ENCODE measurements at places on chromosomes 12 and 14.

GRCh38 chr12:20259786-20260185, 108.6 kb upstream of the PDE3A start:
- DNase-seq: peak; percentile 32

GRCh38 chr14:65210118-65210821, 108.0 kb upstream of the MAX start:
- peak; percentile 54 for DNase-seq

- no peak for DNase-seq
Observed at GRCh38 chr12:58500399-58500798, 419.9 kb downstream of the LRIG3 start.

DNA sequence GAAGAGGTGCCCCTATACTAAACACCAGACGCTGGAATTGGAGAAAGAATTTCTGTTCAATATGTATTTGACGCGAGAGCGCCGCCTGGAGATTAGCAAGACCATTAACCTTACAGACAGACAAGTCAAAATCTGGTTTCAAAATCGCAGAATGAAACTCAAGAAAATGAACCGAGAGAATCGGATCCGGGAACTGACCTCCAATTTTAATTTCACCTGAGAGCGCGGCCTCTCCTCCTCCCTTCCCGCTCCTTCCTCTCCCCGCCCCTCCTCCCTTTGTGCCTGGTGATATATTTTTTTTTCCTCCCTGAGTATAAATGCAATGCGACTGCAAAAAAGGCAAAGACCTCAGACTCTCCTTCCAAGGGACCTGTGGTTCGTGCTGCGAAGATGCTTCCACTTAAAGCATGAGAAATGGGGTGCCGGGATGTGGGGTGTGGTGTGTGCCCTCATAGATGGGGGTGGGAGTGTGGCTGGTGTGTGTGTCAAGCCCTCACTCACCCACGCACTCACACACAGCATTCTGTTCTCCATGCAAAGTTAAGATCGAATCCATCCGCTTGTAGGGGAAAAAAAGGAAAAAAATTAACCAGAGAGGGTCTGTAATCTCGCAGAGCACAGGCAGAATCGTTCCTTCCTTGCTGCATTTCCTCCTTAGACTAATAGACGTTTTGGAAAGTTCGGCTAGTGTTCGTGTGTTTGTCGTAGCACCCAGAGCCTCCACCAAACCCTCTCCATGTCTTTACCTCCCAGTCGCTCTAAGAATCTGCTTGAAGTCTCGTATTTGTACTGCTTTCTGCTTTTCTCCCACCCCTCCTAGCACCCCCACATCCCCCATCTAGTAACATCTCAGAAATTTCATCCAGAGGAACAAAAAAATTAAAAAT, 4.5 kb downstream of the HOXC10 start:
- peak; percentile 70 for DNase-seq

- DNase-seq: no peak
Observed at GRCh38 chr12:89951694-89952060, 243.0 kb upstream of the ATP2B1 start.
